Effector CD4-positive, alpha-beta T cell (primary cell): ENCODE measurements at places on chromosomes 16 and 17.

GRCh38 chr17:73452009-73452408 lies 140.2 kb upstream of the CDC42EP4 start:
- no peak for DNase-seq

DNA sequence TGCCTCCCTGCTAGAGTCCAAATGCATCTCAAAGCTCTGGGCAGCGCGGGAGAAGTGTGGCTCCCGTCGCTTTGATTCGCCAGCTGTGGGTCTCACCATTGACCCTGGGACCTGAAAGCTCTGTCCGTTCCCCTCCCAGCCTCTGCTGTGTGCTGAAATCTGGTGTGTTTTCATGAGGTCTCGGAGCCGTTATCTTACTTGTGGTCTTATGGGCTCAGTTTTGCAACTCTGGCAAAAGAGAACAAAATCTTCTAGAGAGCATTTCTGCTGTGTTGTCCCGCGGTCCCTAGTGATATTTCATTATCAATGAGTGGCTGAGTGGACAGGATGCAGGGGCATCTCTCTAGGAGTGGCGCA lies 13.3 kb downstream of the CRISPLD2 start:
- no peak for DNase-seq

DNA sequence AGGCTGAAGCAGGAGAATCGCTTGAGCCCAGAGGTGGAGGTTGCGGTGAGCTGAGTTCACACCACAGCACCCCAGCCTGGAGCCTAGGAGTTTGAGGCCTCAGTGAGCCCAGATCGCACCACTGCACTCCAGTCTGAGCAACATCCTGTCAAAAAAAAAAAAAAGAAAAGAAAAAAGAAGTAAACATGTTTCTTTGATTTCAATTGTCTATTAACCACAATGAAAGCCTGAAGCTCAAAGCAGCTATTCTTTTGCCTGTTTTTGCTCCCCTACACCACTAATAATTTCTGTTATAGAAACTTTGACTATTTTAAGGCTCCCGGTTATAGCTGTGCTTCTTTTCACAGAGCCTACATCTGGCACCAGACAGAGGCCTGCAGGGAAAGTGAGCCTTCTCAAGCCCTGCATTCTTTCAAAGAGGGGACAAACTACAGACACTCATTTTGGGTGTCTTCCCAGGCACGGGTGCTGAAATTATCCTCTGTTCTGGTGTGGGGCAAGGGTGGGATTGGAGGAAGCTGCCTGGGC lies 14.2 kb upstream of the SLC52A1 start:
- DNase-seq = peak; percentile 65

GRCh38 chr17:19321481-19322128 lies 40.9 kb downstream of the B9D1 start:
- no peak for DNase-seq

DNA sequence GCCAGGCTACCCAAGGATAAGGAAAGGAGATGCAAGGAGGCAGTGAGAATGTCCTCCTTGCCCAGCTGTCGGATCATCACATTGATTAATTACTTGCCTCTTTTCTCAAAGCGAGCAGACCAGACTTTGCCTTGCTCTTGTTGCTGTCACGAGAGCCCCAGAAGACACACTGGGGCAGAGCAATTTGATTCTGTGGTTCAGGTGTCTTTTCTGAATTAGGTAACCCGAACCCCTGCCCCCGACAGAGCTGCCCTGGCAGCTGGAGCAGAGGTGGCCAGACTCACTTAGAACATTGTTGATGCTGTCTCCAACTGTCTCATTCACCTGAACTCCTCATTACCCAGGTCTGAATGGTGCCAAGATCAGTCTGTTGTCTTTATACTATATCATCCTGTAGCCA lies 34.3 kb downstream of the VAT1L start:
- no peak for DNase-seq

DNA sequence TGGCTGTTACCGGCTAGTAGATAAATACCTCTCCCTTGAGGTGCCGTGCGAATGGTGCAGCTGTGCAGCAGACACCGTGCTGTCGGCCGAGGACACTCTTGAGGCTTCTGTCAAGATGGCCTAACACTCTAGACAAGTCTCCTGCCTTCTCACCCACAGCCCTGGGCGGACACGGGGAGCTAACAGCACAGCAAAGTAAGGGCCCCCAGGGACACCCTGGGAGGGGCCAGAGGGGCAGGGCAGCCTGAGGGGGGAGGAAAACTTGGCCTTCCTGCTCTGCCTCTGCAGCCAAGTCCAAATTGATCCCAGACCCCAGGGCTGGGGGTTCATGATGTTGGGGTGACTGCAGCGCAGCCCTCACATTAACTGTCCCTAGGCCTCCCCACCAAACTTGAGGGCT lies 210.2 kb downstream of the RPTOR start:
- DNase-seq = no peak

DNA sequence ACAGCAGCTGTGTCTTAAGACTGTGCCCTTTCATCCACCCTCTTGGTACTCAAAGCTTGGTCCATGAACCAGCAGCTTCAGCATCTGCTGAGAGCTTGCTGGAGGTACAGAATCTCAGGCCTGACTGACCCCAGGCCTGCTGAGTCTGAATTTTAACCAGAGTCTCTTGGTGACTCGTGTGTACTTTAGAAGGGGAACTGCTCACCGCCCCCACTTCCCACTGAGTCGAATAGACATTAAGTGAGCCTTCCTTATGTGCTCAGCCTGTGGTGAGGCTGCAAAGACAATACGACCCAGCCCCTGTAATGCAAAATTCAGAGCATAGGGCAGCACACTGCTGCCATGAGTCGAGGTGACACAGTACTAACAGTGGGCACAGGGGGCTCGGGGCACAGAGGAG lies 662.8 kb downstream of the WWOX start:
- no peak for DNase-seq

- DNase-seq = no peak
Observed at GRCh38 chr17:74157366-74157765, 46.1 kb upstream of the RPL38 start.

DNA sequence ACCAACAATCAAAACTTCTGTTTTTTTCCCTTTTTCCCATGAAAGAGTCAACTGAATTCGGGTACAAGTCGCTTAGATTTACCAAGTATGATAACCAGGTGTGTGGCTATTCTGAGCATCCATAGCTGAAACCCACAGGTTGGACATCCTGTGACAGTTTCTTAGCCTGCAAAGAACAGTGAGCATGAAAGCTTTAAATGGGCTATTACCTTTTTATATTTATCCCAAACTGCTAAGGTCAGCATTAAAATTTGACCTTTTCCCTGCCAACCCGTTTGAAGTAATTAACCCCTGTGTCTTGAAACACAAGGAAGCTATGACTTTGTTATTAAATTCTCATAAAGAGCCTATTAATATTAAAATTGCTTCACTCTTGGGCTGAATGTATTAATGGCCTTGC lies 1065.0 kb upstream of the RBFOX1 start:
- no peak for DNase-seq

DNA sequence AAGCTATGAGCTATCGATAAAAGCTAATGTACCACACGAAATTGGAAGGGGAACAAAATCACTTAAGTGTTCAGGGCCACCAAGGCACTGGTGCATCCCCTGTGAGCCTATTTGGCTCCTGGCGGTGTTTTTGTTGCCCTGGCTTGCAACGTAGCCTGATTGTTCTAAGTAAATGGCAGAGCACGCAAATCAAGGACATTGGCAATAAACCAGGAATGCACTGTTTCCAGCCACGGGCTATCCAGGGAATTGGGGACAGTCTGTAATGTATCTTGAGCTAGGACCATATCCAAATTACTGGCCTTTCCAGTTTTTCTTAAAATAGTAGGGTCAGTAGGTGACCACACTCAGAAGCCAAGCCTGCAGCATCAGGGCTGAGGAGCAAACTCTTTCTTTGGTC lies 734.0 kb downstream of the MAF start:
- no peak for DNase-seq

- no peak for DNase-seq
Observed at GRCh38 chr17:77692571-77693161, 265.8 kb upstream of the TNRC6C start.

- DNase-seq = peak; percentile 8
Observed at GRCh38 chr16:53892155-53892554, 188.2 kb downstream of the FTO start.

DNA sequence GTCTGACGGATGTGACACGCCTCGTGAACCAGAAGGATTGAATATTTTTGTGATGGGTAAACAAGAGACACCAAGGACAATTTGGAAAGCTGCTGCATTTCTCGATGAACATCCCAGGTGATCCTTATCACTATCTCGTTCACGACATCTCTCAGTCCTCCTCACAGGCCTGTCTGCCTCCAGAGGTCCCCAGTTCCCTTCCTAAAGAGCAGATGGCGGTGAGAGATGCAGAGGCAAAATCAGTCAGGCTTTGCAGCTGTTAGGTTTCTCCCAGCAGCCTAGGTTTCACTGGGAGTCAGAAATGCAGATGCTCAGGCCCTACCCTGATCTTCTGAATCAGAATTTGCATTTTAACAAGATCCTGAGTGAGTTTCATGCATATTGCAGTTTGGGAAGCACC lies 23.6 kb downstream of the SCPEP1 start:
- DNase-seq = no peak

DNA sequence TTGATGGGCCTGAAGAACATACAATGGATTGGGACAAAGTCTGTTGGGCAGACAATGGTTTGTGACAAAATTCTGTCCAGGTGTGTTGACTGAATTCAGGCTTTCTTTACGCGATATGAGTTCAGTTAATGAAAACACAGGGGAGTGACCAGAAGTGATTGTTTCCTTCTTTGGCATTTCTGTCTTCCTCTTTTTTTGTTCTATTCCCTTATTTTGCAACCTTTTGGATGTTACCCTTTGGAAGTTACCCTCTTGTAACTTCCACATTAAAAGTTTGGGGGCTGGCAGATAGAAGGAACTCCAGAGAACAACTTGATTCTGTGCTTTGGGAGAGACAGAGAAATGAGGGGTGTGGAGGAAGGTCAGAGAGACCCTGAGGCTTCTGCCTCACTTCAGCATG lies 126.7 kb downstream of the PITPNC1 start:
- DNase-seq = no peak

DNA sequence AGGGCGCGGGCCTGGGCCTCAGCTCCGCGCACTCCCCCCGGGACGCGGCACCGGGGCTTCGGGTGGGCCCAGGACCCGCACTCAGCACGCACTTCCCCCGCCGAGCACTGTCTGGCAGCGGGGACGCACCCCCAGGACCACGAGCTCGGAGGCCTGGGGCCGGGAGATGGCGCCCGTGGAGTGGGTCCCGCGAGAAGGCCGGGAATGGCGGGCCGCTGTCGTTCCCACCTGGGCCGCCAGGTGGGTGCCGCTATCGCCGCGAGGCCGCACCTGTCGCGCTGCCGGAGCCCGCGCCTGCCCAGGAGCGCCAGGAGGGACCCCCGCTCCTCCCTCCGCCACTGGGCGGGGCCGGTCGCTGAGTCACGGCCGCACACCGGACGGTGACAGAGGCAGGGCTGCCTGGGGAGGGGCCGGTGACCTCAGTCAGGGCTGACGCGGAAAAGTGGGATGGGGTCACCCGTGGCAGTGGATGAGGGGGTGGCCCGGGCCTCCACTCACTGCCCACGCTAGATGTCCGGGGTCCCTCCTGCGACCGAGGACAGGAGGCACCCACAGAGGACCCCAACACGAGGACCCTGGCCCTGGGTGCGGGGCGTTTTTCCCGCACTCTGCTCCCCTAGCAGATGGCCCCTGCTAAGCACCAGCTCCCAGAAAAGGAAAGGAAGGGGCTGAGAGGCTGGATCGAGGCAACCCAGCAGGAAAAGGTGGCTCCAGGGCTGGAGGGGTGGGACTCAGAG lies 6.9 kb upstream of the ACTG1 start:
- peak; percentile 66 for DNase-seq

- no peak for DNase-seq
Observed at GRCh38 chr16:87685766-87686165, 80.0 kb downstream of the KLHDC4 start.

GRCh38 chr16:1497014-1497598 lies 3.9 kb downstream of the TELO2 start:
- no peak for DNase-seq

- no peak for DNase-seq
Observed at GRCh38 chr17:45170931-45171337, 9.3 kb downstream of the HEXIM2 start.

GRCh38 chr16:69180011-69180338 lies 7.0 kb upstream of the SNTB2 start:
- no peak for DNase-seq

DNA sequence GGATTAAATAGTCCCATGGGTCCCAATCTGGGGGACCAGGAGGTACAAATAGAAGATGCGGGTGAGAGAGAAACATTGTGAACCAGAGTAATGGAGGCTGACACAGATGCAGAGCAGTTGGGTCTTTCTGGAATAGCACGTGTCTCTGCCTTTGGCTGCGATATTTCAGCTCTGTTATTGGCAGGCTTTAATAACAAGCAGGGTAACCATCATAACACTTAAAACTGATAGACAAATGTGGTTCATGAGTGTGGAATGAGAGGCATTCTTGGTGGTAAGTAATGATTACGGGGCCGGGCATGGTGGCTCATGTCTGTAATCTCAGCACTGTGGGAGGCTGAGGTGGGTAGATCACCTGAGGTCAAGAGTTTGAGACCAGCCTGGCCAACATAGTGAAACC lies 110.3 kb downstream of the SNX29 start:
- no peak for DNase-seq

- no peak for DNase-seq
Observed at GRCh38 chr16:83831456-83831987, 23.7 kb downstream of the HSBP1 start.

- no peak for DNase-seq
Observed at GRCh38 chr16:86819533-86819892, 241.2 kb downstream of the FOXL1 start.

DNA sequence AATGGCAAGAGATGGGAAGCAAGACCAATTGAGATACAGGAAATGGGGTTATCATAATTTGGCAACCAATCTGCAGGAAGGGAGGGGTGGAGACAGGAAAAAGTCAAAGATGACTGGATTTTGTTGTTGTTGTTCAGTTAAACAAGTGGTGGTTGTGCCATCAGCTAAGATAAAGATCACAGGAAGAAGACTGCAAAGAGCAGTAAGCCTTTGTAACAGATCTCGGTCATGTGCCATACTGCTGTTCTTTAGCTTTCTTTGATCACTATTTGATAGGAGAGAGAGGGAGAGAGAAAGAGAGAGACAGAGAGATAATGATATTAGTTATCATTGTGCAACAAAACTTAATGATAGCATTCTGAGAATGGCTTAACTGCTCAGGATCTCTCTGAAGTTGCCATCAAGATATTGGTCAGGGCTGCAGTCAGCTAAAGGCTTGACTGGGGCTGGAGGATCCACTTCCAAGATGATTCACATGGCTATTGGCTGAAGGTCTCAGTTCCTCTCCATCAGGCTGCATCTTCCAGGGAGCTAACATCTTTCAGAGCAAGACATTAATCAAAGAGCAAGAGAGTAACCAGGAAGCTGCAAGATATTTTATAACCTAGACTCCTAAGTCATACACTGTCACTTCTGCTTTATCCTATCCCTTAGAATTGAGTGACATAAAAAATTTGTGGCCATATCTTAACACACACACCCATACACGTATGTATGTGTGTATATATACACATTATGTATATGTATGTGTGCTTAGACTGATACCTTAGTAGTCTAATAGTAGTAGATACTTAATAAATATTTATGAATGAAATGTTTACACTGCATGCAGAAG lies 405.0 kb downstream of the SHISA9 start:
- DNase-seq = no peak
